ENCODE measurements at places on chromosomes 7 and 10. TPM values are rescaled to one million over a fixed set of nuclear protein-coding genes. Genes with fewer than 3 reads are reported as not detected.
A peak's percentile ranks its signal among the peaks of the same experiment; 100 is the strongest.

CACNA2D1 gene
- polyA plus RNA-seq = 11.4 TPM

CADPS2 gene
- polyA plus RNA-seq = 15.1 TPM

PLXDC2 gene
- polyA plus RNA-seq = 19.0 TPM

NUDT13 gene
- 4.8 TPM for polyA plus RNA-seq

FAM131B gene
- polyA plus RNA-seq = 5.8 TPM

VPS26A gene
- polyA plus RNA-seq = 57.7 TPM

MNX1 gene
- polyA plus RNA-seq = 14.5 TPM

DNA sequence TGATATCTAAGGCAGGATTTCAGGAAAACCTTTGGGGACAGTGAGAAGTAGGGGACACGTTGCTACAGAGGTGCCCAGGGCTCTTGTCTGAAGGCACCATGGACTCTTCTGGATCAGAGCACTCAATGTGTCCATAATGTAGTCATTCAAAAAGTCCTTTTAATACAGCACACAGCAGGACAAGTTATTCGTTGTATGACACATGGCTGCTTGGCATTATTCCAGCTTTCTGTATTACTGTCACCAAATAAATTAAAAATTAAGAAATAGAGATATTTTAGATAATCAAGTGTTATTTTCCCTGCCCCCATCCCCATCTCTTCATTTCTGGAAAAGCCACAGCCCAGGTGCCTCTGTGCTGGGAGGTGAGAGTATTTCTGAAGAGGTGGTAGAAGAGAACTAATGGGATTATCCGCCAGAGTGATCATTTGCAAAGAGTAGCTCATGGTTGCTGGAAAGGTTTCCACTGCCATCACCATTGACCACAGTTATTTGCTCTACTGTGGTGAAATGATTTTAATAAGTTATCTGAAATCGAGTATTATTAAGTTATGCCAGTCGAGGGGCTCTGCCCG lies 83.0 kb downstream of the CXCL12 start:
- peaks cover 6% of the 10 kb centered on the region for H3K27me3 ChIP-seq
- H3K4me1 ChIP-seq = no peaks in the 10 kb centered on the region
- H3K27ac ChIP-seq = no peak overlapping the region

GRCh38 chr10:91432175-91432574 lies 22.0 kb downstream of the HECTD2 start:
- H3K4me3 ChIP-seq = no peak overlapping the region
- H3K4me1 ChIP-seq = no peaks in the 10 kb centered on the region
- peaks cover 4% of the 10 kb centered on the region for H3K36me3 ChIP-seq
- no peak overlapping the region for H3K27ac ChIP-seq
- DNase-seq = no peak
- no peaks in the 10 kb centered on the region for H3K27me3 ChIP-seq

GRCh38 chr7:30937416-30937815 lies 25.8 kb downstream of the AQP1 start:
- H3K4me3 ChIP-seq = no peak overlapping the region
- H3K36me3 ChIP-seq = no peaks in the 10 kb centered on the region
- peak; percentile 61 for DNase-seq
- H3K27me3 ChIP-seq = no peaks in the 10 kb centered on the region

DNA sequence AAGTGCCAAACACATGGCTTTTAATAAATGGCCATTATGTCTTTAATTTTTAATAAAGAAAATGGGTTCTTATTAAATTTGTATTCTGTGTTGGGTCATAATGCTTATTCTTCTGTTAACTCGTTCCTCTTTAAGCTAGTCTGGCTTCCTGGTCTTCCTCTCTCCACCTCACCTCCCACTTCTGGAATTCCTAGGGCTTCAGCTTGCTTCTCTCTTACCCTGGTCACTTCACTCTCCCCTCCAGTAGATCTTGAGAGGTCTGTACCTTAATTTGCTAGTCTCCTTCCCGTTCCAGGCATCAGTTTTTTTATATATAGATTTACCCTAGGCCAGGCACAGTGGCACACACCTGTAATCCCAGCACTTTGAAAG lies 111.2 kb downstream of the RALA start:
- H3K27ac ChIP-seq = no peak overlapping the region
- no peak for DNase-seq
- no peaks in the 10 kb centered on the region for H3K27me3 ChIP-seq
- no peaks in the 10 kb centered on the region for H3K36me3 ChIP-seq

- no peaks in the 10 kb centered on the region for H3K27me3 ChIP-seq
- H3K36me3 ChIP-seq = no peaks in the 10 kb centered on the region
- no peak overlapping the region for H3K27ac ChIP-seq
- H3K4me1 ChIP-seq = peaks cover 5% of the 10 kb centered on the region
- no peak overlapping the region for H3K4me3 ChIP-seq
Observed at GRCh38 chr10:118115701-118116100, 69.0 kb upstream of the RAB11FIP2 start.

GRCh38 chr7:135514856-135515255 lies 5.0 kb upstream of the CNOT4 start:
- no peaks in the 10 kb centered on the region for H3K4me1 ChIP-seq
- no peak overlapping the region for H3K4me3 ChIP-seq
- no peaks in the 10 kb centered on the region for H3K27me3 ChIP-seq
- H3K27ac ChIP-seq = no peak overlapping the region
- no peaks in the 10 kb centered on the region for H3K36me3 ChIP-seq

GRCh38 chr7:85781606-85782005 lies 594.8 kb upstream of the SEMA3D start:
- H3K36me3 ChIP-seq = no peaks in the 10 kb centered on the region
- H3K4me1 ChIP-seq = no peaks in the 10 kb centered on the region
- DNase-seq = no peak
- no peak overlapping the region for H3K4me3 ChIP-seq
- H3K27ac ChIP-seq = no peak overlapping the region
- no peaks in the 10 kb centered on the region for H3K27me3 ChIP-seq

- H3K27me3 ChIP-seq = no peaks in the 10 kb centered on the region
- H3K36me3 ChIP-seq = no peaks in the 10 kb centered on the region
- H3K4me1 ChIP-seq = no peaks in the 10 kb centered on the region
- no peak overlapping the region for H3K4me3 ChIP-seq
- DNase-seq = peak; percentile 18
- H3K27ac ChIP-seq = no peak overlapping the region
Observed at GRCh38 chr7:81484261-81484660, 285.6 kb downstream of the HGF start.

DNA sequence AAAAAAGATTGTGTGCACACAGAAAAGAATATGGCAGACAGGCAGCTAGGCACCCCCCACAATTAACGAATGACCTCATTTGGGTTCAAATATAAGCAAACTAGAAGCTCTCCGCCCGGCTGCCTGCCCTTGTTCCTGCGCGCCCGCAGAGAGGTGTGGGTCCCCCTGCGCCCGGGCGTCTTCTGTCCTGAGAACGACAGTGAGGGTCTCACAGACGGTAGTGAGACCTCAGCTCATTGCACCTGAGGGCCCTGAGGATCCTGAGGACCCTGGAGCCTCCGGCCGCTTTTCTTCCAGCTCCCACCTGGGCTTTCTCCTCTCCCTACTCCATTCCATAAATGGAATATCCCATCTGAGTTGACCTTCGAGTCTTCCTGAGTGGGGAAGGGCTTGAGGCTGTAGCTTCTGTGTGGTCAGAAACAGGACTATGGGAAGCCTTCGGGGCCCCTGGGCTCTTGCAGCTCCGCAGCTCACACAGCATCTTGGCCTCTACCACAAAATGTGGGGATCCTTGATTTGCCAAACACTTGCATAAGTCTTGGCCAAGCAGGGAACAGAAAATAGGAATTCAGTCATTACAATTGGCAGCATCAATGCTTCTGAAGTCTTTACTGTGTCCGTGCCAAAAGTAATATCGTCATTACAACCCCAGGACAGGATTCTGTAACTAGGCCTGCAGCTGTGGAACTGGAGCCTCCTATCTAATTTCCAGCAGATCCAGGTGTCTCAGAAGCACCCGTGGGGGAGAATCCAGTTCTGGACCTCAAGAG lies 43.8 kb downstream of the JAKMIP3 start:
- H3K4me1 ChIP-seq = no peaks in the 10 kb centered on the region
- no peaks in the 10 kb centered on the region for H3K36me3 ChIP-seq
- peaks cover 4% of the 10 kb centered on the region for H3K27me3 ChIP-seq
- no peak overlapping the region for H3K4me3 ChIP-seq
- H3K27ac ChIP-seq = no peak overlapping the region

- no peaks in the 10 kb centered on the region for H3K4me1 ChIP-seq
- peaks cover 10% of the 10 kb centered on the region for H3K36me3 ChIP-seq
- no peak for DNase-seq
- H3K27me3 ChIP-seq = no peaks in the 10 kb centered on the region
Observed at GRCh38 chr7:51213618-51214017, 103.0 kb downstream of the COBL start.

DNA sequence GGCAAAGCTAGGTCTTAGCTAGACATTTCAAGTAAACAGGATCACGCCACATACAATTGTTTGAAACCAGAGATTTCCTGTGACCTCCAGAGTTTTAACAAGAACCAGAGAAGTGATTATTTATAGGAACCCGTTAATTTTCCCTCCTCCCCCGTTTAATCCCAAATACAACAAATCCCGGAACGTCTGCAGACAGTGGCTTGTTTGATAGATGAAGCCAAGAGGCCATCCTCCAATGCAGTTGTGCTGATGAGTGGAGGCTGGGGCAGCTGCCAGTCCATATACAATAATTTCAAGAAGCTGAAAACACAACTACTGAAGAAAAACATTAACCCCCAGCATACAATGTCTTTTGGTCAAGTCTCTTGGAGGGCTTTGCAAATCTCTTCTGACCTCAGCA lies 971.6 kb upstream of the ZNF722 start:
- H3K4me1 ChIP-seq = no peaks in the 10 kb centered on the region
- H3K27ac ChIP-seq = no peak overlapping the region
- no peaks in the 10 kb centered on the region for H3K36me3 ChIP-seq
- DNase-seq = no peak

DNA sequence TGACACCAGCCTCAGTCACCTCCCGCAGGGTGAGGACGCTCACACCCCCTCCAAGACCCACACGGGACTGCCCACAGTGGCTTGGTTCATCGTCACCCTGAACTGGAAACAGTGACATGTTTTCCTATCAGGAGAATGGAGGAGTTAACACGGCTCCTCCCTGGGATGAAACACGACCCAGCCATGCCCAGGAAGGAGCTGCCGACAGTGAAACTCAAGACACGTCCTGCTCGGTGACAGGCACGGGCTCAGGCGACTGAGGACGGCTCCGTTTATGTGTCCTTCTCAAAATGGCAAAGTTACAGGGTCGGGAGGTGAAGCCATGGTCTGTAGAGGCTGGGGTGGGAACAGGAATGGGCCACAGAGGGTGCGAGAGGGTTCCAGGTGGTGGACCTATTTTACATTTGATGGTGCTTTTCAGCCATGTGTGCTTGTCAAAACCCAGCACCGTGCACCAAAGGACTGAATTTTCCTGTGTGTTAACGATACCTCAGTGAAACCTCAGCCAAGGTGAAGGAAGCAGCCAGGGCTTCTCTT lies 272.4 kb downstream of the ADARB2 start:
- H3K4me3 ChIP-seq = no peak overlapping the region
- no peak for DNase-seq
- peaks cover 14% of the 10 kb centered on the region for H3K4me1 ChIP-seq
- H3K36me3 ChIP-seq = no peaks in the 10 kb centered on the region

DNA sequence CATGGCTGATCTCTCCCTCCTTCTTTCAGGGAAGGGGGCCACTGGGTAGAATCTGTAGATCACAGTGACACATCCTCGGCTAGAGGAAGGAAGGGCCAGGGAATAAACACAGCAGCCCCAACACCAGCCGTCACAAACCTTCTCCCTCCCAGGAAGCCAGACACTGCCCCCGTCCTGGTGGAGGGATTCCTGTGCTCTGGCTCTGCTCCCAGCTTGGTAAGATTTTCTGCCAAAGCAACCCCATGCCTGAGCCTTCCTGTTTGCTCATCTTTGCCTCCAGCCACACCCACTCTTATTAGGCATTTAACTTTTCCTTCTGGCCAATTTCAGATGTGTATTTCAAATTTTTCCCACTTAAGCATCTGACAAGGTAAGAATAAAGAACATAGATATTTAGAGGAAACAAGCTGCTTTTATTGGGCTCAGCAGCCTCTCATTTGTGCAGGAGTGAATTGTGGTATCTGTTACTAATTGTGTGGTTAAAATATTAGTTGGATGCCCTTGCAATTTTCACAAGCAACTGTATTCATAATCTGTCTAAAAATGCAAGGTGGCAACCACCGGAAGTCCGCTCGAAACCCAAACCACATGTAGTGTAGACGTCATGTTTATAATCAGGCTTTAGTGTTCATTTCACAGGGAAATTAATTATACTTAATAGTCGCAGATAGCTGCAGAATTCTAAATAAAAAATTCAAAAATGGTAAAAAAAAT lies 13.2 kb upstream of the NPS start:
- no peak for DNase-seq
- no peak overlapping the region for H3K4me3 ChIP-seq
- no peaks in the 10 kb centered on the region for H3K4me1 ChIP-seq
- no peaks in the 10 kb centered on the region for H3K36me3 ChIP-seq

DNA sequence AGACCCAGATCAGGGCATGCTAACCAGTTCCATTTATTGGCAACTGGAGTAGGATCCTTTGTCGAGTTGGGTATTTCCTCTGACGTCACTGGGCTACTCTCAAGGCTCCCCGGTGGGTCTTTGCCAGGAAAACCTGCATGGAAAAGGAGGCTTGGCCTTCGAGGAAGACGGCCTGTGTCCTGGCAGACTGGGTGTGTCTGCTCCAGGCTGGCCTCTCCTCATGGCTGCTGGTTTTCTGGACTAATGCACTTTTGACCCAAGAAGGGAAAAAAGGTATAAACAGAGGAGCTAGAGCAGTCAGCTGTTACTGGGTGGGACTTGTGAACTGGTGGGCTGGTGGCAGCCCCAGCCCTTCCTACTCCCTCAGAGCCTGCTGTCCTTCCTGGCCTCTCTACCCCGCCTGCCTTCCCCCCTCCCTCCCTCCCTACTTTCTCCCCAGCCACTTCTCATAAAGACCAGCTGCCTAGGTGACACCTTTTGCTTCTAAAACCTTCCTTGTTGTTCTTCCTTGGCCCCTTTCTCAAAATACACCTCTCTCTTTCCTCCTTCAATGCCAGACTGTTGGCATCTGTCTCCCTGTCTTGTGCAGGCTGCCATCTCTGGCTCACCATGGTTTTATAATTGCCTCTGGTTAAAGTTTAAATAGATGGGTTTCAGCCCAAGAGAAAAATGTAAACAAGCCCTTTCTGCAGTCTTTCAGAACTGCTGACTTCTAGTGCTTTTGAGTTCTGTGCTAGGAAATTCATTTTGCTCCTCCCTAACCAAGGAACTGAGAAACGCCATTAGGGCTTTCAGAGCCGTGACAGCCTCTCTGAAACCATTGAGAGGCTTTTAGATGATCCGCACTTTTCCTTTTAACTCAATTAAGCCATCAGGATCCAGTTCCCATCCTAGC lies 101.8 kb upstream of the MKLN1 start:
- H3K27me3 ChIP-seq = no peaks in the 10 kb centered on the region
- peak; percentile 94 for DNase-seq
- peaks cover 20% of the 10 kb centered on the region for H3K4me1 ChIP-seq
- peak overlapping the region; percentile 2 for H3K4me3 ChIP-seq
- no peaks in the 10 kb centered on the region for H3K36me3 ChIP-seq

DNA sequence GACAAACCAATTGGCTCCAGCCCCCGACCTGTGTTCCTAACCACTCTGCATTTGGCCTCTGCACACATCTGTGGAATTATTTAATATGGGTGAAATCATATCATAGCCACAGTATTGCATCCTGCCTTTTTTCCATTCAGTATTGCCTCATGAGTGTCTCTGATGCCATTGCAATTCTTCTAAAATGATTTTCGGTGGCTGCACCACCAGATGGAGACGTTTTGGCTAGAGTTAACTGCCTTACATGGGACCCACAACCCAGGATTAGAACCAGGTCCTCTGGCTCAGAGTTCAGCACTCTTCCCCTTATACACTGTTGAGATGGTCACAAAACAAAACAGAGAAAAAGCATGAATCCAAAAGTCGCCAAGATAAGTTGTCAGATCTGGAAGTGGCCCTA lies 180.8 kb downstream of the EMX2 start:
- no peak for DNase-seq
- H3K4me3 ChIP-seq = no peak overlapping the region
- no peaks in the 10 kb centered on the region for H3K4me1 ChIP-seq
- no peaks in the 10 kb centered on the region for H3K36me3 ChIP-seq

Measured in large intestine (tissue), 12 donors.